ENCODE measurements at places on chromosomes 6 and 20.

- DNase-seq: no peak
Measured at GRCh38 chr6:34514112-34514511, 42.0 kb downstream of the SPDEF start.

DNA sequence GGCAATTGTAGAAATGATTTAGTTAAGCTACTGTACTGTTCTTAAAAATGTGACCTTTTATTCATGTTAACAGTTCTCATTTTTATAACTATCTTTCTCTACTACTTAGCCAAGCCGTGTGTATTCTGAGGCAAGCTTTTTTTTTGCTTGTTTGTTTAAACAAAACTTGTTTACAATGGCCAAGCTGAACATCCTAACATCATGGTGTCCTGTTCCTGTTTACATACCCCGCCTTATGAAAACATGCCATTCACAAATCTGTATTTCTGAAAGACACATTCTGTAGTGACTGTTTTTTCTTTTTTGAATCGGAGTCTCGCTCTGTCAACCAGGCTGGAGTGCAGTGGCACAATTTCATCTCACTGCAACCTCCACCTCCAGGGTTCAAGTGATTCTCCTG is 140.9 kb downstream of the NCOA3 start:
- no peak for DNase-seq

DNA sequence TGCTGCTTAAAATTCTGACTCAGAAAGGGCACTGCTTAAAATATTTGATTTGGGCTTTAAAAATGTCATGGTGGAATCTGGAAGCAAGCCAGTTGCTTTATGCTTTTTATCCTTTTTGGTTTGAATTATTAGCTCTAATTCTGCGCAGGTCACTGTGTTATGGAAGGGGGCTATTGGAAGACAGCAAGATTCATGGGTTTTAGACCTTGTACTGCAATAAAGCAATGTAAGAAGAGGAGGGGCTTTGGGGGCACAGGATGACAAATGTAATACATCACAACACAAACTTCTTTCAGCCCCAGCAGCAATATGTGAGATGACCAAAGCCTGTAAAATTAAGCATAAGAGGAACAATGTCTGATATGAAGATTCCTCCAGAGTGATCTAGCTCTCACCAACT is 68.4 kb downstream of the TFAP2B start:
- no peak for DNase-seq

DNA sequence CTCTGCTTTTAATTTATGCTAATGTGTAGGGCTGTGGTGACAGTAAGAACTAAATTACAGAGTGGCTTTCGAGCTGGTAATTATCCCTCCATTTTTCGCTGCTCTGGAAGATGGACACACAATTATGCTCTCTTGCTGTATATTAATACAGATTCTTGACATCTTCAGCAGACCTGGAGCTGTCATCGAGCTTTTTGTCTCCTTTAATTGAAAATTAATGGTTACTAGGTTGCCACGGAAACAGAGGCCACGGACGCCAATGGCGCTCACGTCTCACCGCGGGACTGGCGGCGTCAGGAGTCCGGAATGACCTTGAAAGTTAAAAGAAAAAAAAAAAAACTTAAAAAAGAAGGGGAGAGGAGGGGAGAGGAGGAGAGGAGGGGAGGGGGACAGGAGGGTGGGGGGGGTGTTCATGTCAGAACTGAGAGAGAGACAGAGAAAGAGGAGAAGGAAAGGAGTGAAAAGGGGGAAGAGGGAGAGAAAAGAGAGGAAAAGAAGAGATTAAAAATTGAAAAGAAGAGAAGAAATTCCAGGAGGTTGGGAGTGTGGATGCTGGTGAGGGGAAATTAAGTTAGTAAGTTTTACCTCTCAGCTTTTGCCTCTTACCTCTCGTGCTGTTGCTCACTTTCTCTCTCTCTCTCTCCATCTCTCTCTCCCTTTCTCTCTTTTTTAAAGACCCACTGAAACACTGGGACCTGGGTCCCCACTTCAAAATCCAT is 22.1 kb upstream of the FOXP4 start:
- no peak for DNase-seq

GRCh38 chr20:20548527-20549266 is 163.7 kb downstream of the RALGAPA2 start:
- no peak for DNase-seq

DNA sequence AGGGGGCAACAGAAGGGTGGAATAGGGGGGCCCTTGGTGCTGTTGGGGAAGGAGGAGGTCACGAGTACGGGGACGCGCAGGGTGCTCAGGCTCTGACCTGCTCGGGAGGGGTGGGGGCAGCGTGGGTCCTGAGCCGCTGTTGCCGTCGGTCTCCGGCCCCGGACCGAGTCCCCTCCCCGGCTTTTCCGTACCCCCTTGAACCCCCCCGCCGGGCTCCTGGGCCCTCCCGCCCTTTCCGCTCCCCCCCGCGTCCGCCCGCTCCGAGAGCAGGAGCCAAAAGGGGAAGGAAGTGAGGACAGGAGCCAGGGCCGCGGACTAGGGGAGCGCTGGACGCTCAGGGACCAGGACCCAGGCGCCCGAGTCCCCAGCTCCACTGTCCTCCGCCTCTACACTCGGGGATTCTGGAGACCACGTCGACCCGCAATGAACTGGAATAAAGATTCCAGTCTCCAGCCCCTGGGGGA is at the start of gene RGL2:
TSS of gene RGL2 (minus strand) at position 170 of the 464 bp plus-strand sequence. CDS start 332 bp downstream, outside the sequence.
- DNase-seq: no peak

DNA sequence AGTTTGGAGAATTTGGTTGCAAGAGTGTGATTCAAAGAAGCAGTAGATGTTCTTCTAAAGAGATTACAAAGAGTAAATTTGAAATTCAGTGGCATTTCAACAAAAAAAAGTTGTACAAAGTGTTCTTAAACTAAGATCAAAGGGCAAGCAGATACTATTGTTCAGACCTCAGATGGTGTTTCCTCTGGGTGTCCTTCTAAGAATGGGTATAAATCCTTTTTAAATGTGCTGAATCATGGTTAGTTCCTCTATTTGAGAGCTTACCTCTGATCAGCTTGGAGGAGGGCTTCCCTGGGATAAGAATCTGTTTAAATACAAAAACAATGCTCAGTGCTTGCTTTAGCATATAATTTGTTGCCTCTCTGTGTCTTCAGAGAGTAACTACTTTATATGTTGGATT is 6.3 kb downstream of the BMP6 start:
- no peak for DNase-seq

- no peak for DNase-seq
Measured at GRCh38 chr6:30767158-30767943, 23.0 kb upstream of the IER3 start.

DNA sequence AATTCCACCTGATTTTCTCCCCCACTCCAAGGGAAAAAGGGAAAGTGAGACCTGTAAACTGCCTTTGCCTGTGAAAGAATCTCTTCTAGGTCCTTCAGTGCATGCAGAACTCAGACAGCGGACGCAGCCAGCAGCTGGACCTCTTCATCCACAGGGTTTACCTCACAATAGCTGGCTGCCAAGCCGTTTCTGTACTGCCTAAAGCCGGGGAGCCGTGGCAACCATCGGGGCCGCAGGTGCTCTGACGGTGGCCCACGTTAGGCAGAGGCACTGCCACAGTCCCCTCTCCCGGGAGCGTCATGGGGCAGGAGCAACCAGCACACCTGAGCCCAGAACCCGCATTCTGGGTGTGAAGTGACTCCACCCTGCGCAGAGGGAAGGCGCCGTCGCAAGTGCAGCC is 206.1 kb downstream of the TTLL2 start:
- no peak for DNase-seq

All from AG09309 (cell line).